ENCODE measurements at places on chromosomes 12 and 14.
A peak's percentile ranks its signal among the peaks of the same experiment; 100 is the strongest.

- DNase-seq: no peak
Observed at GRCh38 chr12:121202407-121203355, 7.2 kb upstream of the P2RX4 start.

DNA sequence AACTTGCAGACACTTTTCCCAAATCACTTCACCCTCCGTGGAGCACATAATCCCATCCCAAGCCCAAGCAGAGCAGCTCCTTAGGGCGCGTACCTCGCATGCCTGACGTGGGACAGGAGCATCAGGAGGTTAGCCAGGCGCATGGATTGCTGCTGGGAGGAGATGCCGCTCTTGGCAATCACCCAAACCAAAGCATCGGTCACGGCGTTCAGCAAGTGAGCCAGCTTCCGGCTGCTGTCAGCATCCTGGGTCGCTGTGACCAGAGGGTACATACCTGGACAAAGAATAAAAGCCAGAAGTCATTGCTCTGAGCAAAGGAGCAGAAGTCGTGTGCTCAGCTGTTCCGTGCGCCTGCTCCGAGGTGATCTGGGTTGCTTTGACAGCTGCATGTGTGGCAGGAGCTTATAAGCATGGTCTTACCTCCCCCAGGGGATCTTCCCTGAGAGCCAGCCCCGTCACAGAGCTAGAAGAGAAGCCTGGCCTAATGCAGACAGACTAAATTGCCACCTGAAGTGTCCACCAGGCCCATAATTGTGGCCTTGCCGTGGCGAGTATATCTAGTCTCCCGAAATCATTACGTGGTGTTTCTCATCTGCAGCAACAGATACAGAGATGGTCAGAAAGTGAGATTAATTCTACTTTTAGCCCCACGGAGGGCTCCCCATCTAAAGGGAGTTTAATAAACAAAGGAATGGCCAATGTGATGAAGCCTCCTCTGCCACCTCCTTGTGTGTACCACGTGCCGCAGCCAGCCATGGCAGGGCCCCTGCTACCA, 59.1 kb downstream of the ESR2 start:
- DNase-seq: no peak

- no peak for DNase-seq
Observed at GRCh38 chr14:77579065-77579464, 37.4 kb downstream of the SPTLC2 start.

DNA sequence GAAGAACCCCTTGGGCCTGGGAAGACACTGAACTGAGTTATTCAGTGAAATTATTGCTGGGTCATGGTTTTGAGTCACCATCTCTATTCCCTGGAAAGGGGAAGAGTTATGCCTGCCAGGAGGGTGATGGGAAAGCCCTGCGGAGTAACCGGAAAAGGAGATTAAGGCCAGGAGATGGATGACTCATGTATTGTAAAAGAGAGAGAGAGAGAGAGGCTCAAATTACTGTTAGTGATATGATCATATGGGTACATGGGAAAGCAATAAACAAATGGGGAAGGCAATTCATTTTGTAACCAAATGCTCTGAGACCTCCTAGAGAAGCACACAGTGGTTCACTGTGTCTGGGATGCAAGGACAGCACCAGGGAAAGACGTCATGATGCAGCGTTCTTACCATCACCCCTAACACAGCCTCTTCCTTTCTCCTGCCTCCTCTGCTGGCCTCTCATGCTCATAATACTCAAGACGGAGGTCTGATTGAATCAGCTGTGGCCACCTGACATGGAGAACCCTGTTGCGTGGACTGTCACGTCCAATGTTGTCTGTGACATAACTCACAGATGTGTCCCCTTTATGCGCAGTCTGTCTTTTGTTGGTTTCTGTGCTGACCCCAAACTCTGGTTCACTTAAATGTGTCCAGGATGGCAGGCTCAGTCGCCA, 243.7 kb downstream of the TMEM132D start:
- DNase-seq: no peak

- DNase-seq: peak; percentile 57
Observed at GRCh38 chr14:76810953-76811400, 1.7 kb downstream of the ANGEL1 start.

DNA sequence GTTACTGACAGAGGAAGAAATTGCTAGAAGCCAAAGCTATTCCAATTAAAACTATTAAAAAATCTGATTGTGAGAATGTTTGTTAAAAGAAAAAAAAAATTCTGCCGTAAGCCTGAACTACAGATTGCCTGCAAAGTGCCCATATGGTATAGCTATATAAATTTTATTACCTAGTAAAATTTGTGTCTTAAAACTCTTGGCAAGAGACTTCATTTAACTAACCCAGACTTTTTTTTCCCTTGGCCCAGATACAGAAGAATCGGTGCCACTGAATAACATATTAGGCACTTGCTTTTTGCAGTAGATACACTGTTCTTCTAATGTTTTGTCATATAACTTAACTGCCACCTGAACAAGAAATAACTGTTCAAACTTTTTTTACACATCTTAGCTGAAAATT, 125.5 kb downstream of the RPS29 start:
- DNase-seq: no peak

DNA sequence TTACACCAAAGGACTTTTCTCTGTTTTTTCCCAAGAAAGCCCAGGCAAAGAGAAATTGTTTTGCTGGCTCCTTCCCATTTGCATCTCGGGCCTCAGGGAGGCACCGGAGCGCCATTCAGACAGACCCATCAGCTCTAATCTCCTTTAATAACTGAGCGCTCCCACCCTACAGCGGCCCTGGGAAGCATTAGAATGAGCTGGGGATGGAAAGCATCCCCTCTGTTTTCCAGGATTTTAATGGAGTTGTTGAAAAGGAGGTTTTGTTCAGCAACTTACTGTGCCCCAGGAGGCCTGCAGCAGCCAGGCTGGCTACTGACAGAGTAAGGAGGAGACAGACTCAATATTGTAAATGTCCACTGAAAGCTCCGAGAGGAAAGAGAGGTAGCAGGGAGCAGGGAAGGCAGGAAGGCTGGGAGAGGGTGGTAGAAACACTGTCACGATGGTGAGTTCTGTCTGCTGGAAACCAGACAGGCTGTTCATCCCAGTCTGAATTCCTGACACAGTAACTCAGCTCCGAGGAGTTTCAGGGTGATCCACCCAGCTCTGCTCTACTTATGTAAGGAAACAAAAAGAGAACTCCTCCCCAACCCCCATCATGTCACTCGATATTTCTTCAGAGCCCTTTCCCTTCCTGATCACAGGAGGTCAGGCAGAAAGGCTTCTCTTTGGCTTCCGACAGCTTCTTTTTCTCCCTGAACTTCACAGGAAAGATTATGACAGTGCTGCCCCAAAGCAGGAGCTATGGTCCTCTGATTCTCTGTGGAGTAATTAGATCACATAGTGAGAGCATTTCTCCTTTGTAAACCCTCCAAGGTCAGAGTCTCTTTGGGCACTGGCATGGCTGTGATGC, 62.5 kb upstream of the TMEM132D start:
- DNase-seq: no peak

GRCh38 chr14:63949696-63950095, 96.9 kb downstream of the SYNE2 start:
- DNase-seq: no peak

DNA sequence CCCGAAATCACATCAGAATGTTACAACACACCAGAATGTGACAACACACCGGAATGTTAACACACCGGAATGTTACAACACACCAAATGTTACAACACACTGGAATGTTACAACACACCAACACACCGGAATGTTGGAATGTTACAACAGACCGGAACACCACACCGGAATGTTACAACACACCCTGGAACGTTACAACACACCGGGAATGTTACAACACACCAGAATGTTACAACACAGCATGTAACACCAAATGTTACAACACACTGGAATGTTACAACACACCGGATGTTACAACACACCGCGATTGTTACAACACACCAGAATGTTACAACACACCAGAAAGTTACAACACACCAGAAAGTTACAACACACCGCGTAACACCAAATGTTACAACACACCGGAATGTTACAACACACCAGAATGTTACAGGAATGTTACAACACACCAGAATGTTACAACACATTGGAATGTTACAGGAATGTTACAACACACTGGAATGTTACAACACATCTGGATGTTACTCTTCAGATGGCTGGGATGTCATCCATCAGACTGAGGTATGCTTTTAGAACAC, 21.1 kb downstream of the CHFR start:
- DNase-seq: no peak

DNA sequence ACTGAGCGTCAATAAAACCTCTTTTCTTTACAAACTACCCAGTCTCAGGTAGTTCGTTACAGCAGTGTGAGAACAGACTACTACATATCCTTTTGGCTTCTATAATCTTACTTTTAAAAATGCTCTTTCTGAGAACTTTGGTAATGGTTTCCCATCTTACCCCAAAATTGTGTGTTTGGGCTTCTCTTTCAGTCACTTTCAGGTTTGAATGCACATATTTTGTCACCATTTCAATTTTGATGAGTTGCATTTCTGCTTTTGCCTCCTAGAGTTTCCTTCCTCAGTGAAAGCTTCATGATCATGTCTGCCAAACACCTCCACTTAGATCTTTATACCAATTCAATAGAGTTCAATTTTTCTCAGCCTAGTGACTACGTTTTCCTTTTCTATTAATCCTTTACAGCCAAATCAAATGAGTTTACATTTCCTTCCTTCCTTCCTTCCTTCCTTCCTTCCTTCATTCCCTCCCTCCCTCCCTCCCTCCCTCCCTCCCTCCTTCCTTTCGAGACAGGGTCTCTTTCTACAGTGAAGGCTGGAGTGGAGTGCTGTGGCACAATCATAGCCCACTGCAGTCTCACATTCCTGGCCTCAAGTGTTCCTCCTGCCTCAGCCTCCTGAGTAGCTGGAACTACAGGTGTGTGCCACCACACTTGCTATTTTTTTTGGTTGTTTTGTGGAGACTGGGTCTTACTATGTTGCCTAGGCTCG, 124.9 kb downstream of the BCAT1 start:
- DNase-seq: no peak

DNA sequence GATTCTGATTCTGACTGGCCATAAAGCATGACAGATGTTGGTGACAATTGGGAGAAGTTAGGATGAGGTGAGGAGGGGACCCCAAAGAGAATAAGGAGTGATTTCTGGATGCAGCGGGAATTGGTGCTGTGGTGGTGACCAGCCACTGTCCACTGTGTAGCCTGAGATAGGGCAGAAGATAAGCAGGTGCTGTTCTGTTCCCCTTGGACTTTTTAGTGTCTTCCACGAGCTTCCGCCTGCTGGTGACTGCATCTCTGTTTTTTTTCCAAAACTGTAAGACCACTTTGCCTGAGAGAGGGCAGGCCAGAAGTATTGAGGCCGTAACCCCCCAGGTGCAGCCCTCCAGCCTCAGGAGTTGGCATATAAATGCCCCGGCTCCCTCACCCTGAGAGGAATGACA, 161.2 kb upstream of the MYL2 start:
- no peak for DNase-seq

DNA sequence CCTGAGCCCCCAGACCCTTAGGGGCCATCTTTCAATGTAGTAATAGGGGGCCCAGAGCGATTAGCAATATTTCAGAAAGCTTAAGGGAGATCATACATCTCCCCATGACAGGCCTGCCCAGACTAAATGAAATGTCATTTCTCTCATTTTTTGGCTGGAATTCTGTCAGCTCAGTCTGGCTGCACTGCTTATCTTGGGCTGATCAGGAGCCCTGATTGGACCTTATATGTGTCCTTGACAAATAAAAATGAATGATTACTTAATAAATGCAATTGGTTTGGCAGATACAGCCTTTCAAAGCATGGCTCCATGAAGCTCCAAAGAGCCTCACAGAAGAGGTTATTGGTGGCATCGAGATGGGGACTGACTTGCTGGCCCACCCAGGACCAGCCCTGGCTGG, 121.9 kb downstream of the ADCK1 start:
- no peak for DNase-seq

DNA sequence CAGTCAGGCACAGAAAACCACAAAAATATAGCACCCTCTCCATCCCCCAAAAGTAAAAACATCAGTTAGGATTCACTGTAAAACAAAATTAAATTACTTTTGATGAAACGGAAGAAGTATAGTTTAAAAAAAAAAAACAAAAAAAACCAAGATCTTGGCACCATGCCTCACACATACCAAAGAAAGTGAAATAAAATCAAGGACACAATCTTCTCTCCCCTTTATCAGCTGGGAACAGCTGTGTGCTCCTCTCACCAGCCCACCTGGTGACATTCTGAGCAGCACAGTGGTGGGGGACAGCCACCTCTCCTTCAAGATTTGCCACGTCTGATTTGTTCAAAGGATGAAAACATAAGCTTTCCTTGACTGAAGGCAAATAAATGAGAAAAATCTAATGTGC, 55.5 kb downstream of the ESR2 start:
- no peak for DNase-seq

- no peak for DNase-seq
Observed at GRCh38 chr12:117097159-117097558, 2.1 kb downstream of the TESC start.

- DNase-seq: no peak
Observed at GRCh38 chr12:93440043-93440835, 1.5 kb downstream of the UBE2N start.

DNA sequence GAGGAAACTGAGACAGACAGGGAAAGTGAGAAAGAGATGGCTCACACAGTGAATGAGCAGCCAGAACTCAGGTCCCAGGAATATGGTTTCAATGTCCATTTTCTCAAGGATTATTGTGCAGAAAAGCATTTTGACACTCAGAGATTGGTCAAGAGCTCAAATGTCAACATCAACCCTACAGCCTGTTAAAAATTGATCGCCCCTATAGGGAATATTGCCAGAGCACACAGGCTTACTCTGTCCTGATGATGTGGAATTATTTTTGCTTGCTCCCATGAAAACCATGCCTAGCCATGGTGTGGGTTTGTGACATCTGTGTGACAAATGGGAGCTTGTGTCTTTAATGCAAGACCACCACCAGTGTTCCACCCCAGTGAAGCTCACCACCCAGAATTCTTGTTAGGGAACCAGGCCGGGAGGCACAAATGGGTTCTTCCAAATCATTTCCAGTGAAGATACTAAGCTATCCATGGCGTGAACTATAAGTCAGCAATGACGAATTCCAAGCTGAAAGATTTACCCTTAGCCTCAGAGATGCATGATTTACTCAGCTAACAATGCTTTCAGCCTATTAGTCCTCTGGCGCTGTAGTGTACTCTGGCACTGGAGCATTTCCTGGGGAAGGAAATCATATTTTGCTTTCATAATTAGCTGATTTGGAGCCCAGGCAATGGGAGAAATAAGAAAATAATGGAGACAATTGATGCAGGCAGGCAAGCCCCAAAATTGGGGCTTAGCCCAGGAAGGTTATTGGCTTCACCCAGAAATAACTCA, 1188.2 kb upstream of the TMEM132C start:
- no peak for DNase-seq

- no peak for DNase-seq
Observed at GRCh38 chr12:130704606-130705005, 11.5 kb downstream of the RIMBP2 start.

- DNase-seq: no peak
Observed at GRCh38 chr14:55802986-55803872, 223.2 kb downstream of the KTN1 start.

DNA sequence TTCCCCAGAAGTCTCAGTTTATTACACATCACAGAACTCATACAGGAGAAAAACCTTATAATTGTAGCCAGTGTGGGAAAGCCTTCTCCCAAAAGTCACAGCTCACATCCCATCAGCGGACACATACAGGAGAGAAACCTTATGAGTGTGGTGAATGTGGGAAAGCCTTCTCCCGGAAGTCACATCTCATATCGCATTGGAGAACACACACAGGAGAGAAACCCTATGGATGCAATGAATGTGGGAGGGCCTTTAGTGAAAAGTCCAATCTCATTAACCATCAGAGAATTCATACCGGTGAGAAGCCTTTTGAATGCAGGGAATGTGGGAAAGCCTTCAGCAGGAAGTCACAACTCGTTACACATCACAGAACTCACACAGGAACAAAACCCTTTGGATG, 20.1 kb downstream of the ZNF84 start:
- DNase-seq: no peak

- peak; percentile 66 for DNase-seq
Observed at GRCh38 chr14:58662018-58662417, 24.3 kb downstream of the DACT1 start.

Data from T-helper 2 cell (primary cell).